ENCODE measurements at places on chromosomes 7 and 10.

DNA sequence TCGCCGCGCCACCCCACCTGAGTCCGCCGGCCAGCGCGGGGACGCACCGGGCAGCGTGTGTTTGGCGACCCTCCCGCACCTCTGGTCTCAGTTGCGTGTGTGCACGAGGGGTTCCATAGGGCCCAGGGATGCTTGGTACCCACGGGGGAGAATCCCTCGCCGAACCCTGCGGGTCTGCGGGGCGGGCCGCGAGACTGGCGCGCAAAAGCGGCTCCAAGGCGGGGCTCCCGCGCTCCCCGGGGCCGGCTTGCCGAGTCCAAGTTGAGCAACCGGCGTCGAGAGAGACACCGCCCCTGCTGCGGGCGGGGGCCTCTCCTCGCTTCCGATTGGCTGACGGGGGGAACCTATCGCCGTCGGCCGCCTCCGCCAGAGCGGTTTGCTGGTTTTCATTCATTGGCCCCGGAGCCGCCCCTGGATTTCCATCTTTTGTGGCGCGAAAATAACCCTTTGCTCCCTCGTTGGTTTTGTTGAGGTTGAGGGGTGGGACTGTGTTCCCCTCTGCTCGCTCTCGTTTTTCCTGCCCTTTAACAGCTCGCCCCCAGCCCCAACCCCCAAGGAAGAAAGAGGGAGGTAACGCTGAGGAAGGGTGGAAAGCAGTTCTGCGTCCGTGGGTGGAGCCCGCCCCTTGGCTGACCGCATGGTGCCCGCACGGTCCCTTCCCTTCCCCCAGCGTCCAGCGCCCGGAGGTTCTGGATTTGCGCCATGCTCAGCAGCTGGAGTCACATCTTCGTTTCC is 4.0 kb upstream of the IGF2BP3 start:
- DNase-seq = peak; percentile 27

GRCh38 chr7:29636009-29636351 is 72.3 kb downstream of the PRR15 start:
- no peak for DNase-seq

GRCh38 chr7:105011141-105011830 is 2.7 kb upstream of the KMT2E start:
- no peak for DNase-seq

DNA sequence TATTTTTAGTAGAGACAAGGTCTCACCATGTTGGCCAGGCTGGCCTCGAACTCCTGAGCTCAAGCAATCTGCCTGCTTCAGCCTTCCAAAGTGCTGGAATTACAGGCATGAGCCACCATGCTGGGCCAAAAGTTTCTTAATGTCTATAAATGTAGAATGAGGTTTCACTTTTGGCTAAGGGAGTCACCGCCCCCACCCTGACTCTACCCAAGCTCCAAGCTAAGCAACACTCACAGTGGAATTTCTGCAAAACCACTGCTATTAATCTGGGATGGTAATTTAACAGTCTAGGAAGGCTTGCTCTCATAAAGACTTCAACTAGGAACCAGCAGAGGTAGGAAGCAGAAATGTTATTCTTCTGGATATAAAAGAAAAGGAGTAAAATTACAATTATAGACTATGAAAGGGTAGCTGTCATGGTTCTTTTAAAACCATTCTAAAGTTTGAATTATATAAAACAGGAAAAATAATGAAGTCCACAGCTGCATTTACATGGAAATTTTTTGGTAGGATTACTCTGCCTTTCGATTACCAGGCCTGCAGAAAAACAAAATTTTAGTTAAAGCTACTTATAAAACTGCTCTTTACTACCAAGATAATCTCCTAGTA is 211.6 kb downstream of the SFMBT2 start:
- DNase-seq = no peak

DNA sequence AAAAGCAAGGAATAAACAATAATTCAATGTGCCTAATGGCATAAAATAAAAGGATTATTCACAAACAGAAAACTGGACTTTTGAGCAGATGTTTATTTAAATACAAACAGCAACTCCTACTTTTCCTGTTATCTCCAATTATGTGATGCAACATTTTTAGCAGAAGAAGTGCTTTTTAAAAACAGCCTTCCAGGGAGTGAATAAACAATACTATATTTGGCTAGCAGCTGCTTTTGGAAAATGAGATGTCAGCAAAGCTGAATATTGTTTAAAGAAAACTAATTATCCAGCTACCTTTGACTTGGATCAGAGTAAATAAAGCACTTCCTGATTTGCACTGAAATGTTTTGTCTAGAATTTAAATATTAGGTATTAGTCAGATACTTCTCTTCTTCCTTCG is 23.2 kb downstream of the CDK1 start:
- DNase-seq = no peak

DNA sequence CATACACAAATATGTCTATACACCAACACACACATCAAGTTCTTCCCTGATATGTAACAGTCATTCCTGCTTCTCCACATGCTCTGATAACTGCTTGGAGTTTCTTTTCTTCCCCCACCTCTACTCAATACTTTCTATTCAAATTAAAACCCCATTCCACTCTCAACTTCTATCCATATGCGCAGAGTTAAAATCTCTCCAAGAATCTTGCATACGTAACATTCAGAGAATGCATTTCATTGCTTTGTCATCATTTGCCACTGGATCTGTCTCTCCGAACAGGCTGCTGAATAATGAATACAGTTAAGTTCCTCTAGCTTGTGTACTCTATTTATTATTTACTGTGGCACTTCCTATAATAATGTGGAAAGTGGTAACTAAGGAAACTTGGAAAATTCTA is 68.8 kb downstream of the DGKB start:
- no peak for DNase-seq

- DNase-seq = no peak
These were observed 1227.8 kb upstream of the SORCS1 start for GRCh38 chr10:108392286-108392685.

- no peak for DNase-seq
These were observed 240.6 kb downstream of the DGKI start for GRCh38 chr7:137606061-137606674.

- no peak for DNase-seq
These were observed 1028.7 kb downstream of the XPNPEP1 start for GRCh38 chr10:108894402-108895301.
